Endothelial cell (in vitro differentiated cells): ENCODE measurements at places on chromosomes 7 and 10. TPM values are rescaled to one million over a fixed set of nuclear protein-coding genes. Genes with fewer than 3 reads are reported as not detected.

GRCh38 chr7:17368856-17369524 lies 70.5 kb downstream of the AHR start:
- no peaks in the 10 kb centered on the region for H3K36me3 ChIP-seq
- no peaks in the 10 kb centered on the region for H3K27me3 ChIP-seq
- no peak overlapping the region for H3K4me3 ChIP-seq

- H3K4me1 ChIP-seq, result no peaks in the 10 kb centered on the region
- H3K27me3 ChIP-seq, result peaks cover 2% of the 10 kb centered on the region
- no peak for DNase-seq
- peaks cover 47% of the 10 kb centered on the region for H3K36me3 ChIP-seq
Observed at GRCh38 chr7:134948736-134949135, 37.6 kb upstream of the AGBL3 start.

DNA sequence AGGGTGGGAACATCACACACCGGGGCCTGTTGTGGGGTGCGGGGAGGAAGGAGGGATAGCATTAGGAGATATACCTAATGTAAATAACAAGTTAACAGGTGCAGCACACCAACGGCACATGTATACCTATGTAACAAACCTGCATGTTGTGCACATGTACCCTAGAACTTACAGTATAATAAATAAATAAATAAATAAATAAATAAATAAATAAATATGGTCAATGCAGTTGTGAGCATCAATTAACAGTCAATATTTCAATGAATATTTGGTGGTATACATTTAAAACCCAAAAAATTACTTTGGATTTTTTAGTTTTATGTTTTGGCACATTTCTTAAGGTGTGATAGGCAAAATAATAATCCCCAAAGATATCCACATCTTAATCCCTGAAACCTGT lies 15.6 kb downstream of the TRDMT1 start:
- no peak overlapping the region for H3K27ac ChIP-seq
- H3K36me3 ChIP-seq, result no peaks in the 10 kb centered on the region
- peaks cover 3% of the 10 kb centered on the region for H3K4me1 ChIP-seq
- no peaks in the 10 kb centered on the region for H3K27me3 ChIP-seq
- H3K4me3 ChIP-seq, result no peak overlapping the region

DNA sequence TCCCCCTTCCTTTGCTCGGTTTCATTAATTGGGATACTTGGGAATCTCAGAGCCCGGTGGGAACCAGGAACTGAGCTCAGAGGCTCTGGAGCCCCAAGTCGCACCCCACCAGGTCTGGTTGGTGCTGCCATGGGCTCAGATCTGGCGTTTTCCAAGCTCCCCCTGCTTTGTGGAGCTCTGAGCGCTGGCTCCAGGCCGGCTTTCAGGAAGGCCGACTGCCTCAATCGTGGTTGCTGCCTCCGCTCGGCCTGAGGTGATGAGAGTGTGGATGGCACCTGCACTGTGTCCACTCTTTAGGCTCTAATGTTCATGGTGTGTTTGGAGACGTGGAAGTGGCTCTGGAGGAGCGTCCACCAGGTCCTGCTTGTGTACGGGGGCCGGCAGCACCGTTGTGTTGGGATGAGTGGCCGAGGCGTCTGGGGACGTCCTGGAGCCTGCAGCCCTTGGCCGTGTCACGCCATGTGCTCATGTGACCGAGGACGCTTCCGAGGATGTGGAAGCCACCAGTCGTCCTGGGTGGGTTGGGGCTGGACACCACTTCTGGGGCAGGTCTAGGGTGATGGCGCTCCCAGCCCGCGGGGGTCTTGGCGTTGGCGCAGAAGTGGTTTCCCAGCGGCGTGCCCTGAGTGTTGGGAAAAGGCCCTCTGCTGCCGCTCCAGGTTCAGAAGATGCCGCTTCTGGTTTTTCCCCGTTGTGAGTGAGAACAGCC lies 8.2 kb downstream of the INPP5A start:
- no peak for DNase-seq
- H3K27me3 ChIP-seq, result peaks cover 12% of the 10 kb centered on the region
- no peak overlapping the region for H3K4me3 ChIP-seq
- H3K36me3 ChIP-seq, result no peaks in the 10 kb centered on the region

- no peak overlapping the region for H3K4me3 ChIP-seq
- H3K4me1 ChIP-seq, result peaks cover 3% of the 10 kb centered on the region
- no peaks in the 10 kb centered on the region for H3K36me3 ChIP-seq
- DNase-seq, result no peak
- no peak overlapping the region for H3K27ac ChIP-seq
Observed at GRCh38 chr7:120097020-120097419, 176.0 kb upstream of the KCND2 start.

DNA sequence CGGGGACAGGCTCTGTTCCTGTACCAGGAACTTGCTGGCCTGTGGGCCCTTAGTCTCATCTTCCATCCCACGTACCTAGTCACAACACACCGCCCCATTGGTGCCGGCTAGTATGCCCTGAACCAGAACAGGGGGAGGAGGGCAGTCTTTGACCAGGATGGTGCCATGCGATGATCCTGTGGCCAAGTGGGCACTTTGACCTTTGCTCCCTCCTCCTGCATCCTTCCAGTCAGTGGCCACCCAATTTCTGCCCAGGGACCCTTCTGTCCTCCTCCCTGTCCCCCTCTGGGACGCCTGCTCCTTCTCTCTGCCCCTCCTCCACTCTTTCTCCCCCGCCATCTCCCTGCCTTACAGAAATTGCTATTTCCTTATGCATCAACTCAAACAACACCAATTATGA lies 126.3 kb upstream of the CHST15 start:
- H3K27me3 ChIP-seq, result peaks cover 8% of the 10 kb centered on the region
- peak overlapping the region; percentile 7 for H3K4me3 ChIP-seq
- peaks cover 31% of the 10 kb centered on the region for H3K4me1 ChIP-seq
- peaks cover 3% of the 10 kb centered on the region for H3K36me3 ChIP-seq
- H3K27ac ChIP-seq, result no peak overlapping the region
- DNase-seq, result no peak

- H3K4me1 ChIP-seq, result no peaks in the 10 kb centered on the region
- DNase-seq, result no peak
- no peaks in the 10 kb centered on the region for H3K27me3 ChIP-seq
- no peaks in the 10 kb centered on the region for H3K36me3 ChIP-seq
Observed at GRCh38 chr7:40498924-40499510, 364.2 kb downstream of the SUGCT start.

Gene SLC16A9
- 3.8 TPM for total RNA-seq

Gene CPXM2
- total RNA-seq, result 0.33 TPM

Gene CFAP58
- 0.28 TPM for total RNA-seq

Gene PIP
- total RNA-seq, result not detected

Gene TLX1
- 31.0 TPM for total RNA-seq

DNA sequence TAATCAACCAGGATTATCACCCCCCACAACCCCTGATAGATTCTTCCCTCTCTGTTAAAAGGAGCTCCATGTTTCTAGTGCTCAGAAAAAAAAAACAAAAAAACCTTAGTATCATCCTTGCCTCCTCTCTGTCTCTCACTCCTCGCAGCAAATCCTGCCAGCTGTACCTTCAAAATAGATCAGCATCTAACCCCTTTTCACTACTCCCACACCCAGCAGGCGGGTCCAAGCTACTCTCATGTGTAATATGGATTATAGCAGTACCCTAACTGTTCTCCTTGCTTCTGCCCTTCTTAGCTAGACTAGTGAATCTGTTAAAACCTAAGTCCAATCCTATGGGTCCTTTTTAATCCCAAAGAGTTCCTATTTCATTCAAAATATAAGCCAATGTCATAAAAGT lies 667.4 kb downstream of the MAGI2 start:
- H3K4me1 ChIP-seq, result no peaks in the 10 kb centered on the region
- no peak for DNase-seq
- H3K36me3 ChIP-seq, result no peaks in the 10 kb centered on the region
- H3K27ac ChIP-seq, result no peak overlapping the region

- H3K36me3 ChIP-seq, result no peaks in the 10 kb centered on the region
- peak overlapping the region; percentile 21 for H3K27ac ChIP-seq
- H3K4me3 ChIP-seq, result no peak overlapping the region
- H3K27me3 ChIP-seq, result peaks cover 19% of the 10 kb centered on the region
- H3K4me1 ChIP-seq, result peaks cover 38% of the 10 kb centered on the region
Observed at GRCh38 chr10:126153711-126154628, 234.3 kb downstream of the ADAM12 start.

Gene ATG9B
- 0.85 TPM for total RNA-seq

DNA sequence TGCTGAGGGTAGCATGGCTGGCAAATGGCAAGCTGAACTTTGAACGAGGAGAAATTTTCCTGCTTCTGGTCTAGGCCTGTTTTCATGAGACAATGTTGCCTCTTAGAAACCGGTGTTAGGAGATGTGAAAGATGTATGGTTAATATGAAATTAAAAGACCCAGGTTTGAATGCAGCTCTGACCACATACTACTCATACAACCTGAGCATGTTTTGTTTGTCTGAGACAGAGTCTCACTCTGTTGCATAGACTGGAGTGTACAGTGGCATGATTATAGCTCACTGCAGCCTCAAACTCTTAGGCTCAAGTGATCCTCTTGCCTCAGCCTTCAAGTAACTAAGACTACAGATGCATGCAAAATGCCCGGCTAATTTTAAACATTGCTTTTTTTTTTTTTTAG lies 193.4 kb upstream of the FZD8 start:
- H3K4me3 ChIP-seq, result no peak overlapping the region
- DNase-seq, result no peak
- peaks cover 1% of the 10 kb centered on the region for H3K27me3 ChIP-seq
- no peaks in the 10 kb centered on the region for H3K36me3 ChIP-seq
